ENCODE measurements at places on chromosomes 2 and 18. TPM values are rescaled to one million over a fixed set of nuclear protein-coding genes. Genes with fewer than 3 reads are reported as not detected.
A peak's percentile ranks its signal among the peaks of the same experiment; 100 is the strongest.

Gene NEB
- polyA plus RNA-seq = 1,565 TPM

DNA sequence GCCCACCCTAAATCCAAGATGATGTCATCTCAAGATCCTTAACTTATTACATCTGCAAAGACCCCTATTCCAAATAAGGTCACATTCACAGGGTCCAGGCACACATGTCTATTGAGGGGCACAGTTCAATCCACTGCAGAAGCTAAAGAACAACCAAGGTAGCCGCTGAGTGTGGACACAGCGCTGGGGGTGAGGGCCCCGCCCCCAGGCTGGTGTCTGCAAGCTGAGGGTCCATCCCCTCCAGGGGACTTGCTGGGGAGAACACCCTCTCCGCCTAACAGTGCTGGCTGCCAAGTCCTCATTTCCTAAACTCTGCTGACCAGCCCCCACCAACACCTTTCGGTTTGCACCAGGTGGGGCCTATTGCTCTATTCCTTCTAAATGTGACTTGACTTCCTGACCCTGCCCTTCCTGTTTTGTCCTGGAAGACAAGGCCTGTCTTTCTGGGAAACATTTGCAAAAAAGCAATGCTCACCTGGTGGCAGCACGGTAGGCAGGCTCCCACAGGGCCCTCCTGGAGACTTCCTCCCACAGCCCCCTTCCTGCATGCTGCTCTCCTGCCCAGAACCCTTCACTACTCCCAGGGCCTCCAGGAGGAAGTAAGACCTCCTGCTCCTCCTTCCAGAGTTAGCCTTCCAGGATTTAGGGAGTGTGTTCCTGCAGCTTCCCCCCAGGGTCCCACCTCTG is 24.4 kb upstream of the TEX44 start:
- H3K4me3 ChIP-seq = no peak overlapping the region
- no peaks in the 10 kb centered on the region for H3K36me3 ChIP-seq
- DNase-seq = no peak
- H3K4me1 ChIP-seq = no peaks in the 10 kb centered on the region

GRCh38 chr2:104027321-104027720 is 826.6 kb upstream of the POU3F3 start:
- H3K27ac ChIP-seq = no peak overlapping the region
- H3K4me3 ChIP-seq = no peak overlapping the region
- H3K36me3 ChIP-seq = no peaks in the 10 kb centered on the region
- H3K4me1 ChIP-seq = no peaks in the 10 kb centered on the region

Gene CTAGE1
- polyA plus RNA-seq = not detected

Gene ANO7
- 0.22 TPM for polyA plus RNA-seq

DNA sequence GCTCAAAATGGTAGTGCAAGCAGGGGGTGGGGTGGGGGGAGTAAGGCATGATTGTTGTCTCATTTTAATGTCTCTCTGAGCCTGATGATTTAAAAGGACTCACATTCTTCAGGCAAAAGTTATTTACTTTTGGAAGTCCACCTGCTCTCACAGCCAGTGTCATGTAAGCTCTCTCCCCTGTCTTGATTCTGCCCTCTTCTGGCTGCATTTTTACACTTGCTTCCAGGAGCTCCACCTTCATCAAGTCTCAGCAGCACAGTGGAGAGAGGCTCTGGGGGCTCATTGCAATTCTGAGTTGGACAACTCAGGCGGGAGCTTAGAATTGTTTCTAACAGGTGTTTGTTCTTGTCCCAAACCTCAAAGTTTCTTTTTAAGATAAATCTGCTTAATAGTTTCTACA is 39.2 kb downstream of the GNAL start:
- H3K27me3 ChIP-seq = no peaks in the 10 kb centered on the region
- H3K27ac ChIP-seq = no peak overlapping the region
- H3K4me3 ChIP-seq = no peak overlapping the region
- DNase-seq = no peak
- H3K36me3 ChIP-seq = no peaks in the 10 kb centered on the region
- no peaks in the 10 kb centered on the region for H3K4me1 ChIP-seq

DNA sequence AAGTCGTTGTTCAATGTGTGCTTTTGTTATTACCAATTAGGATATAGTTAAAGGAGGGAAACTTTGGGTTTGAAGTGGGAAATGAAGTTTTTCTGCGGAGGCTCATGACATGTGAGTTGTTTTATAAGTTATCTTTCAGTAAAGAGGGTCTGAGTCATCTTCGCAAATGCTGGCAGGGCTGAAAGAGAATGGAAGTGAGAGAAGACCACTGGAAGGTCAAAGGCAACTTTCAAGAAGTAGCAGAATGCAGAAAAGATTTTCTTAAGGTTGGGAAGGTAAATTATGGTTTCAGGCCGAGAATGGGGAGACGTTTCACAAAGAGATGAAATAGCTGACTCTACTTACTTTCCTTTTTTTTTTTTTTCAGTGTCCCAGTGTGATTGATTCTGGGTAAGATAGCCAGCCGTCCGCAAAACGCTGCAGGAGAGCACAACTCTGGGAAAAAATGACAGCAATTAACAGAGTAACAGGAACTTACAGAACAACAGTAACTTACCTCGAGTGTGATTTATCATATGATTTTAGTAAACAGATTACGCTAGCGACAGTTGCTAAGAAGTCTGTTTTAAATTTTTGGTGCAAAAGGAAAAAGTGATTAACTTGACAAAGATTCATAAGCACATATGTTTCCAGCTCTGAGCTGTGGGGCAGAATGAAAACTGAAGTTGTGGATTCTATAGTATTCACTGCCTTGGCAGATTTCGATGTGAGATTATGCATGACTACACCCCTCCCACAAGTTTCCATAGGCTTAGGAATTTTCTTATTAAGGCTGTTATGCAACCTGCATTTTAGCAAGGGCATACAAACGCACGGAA is 46.8 kb upstream of the ACTR3 start:
- no peak overlapping the region for H3K27ac ChIP-seq
- H3K4me1 ChIP-seq = no peaks in the 10 kb centered on the region
- no peaks in the 10 kb centered on the region for H3K36me3 ChIP-seq
- H3K4me3 ChIP-seq = no peak overlapping the region

DNA sequence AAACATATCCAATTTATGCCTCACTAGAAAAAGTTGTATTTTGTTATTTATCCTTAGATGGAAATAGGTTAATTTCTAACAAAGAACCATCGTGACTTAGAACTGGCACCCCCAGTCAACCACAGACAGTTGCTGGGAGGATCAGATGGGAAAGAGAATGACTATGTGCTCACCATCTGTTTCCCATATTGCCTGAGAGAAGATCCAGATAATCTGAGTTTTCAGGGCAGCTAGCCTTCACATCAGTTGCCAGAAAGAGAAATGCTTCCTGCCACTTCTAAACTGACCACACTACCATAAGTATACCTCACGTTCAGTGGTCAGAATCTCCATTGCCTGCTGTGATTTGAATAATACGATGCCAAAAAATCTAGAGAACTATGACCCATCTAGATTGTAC is 28.4 kb upstream of the NEB start:
- no peak overlapping the region for H3K4me3 ChIP-seq
- no peaks in the 10 kb centered on the region for H3K36me3 ChIP-seq
- H3K27ac ChIP-seq = peak overlapping the region; percentile 79
- DNase-seq = no peak
- no peaks in the 10 kb centered on the region for H3K27me3 ChIP-seq

GRCh38 chr2:11022591-11023273 is 111.0 kb downstream of the KCNF1 start:
- H3K27me3 ChIP-seq = no peaks in the 10 kb centered on the region
- no peaks in the 10 kb centered on the region for H3K36me3 ChIP-seq
- no peak for DNase-seq
- no peak overlapping the region for H3K4me3 ChIP-seq
- H3K4me1 ChIP-seq = no peaks in the 10 kb centered on the region
- H3K27ac ChIP-seq = no peak overlapping the region

GRCh38 chr2:98911376-98912154 is 24.5 kb downstream of the CRACDL start:
- H3K27me3 ChIP-seq = no peaks in the 10 kb centered on the region
- no peak overlapping the region for H3K4me3 ChIP-seq
- no peak for DNase-seq
- no peak overlapping the region for H3K27ac ChIP-seq
- peaks cover 20% of the 10 kb centered on the region for H3K4me1 ChIP-seq

DNA sequence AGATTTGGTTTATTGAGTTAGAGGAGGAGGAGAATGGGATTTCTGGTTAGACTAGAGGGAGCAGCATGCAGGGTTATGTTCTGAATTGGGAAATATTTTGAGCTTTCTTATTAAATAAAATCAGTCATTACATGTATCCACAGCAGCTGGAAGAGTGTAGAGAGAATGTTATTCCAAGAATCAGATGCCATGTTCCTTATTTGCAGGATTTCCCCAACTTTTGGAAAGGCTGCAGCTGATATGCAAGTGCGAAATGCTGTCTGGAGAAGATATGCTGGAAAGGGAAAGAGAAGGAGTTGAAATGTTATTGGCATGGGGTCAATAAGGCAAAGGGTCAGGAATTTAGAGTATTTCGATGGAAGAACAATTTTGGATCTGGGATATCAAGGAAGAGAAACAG is 255.8 kb downstream of the MTX2 start:
- no peak overlapping the region for H3K4me3 ChIP-seq
- H3K27ac ChIP-seq = no peak overlapping the region

- no peaks in the 10 kb centered on the region for H3K27me3 ChIP-seq
- H3K4me3 ChIP-seq = no peak overlapping the region
- no peak for DNase-seq
- H3K36me3 ChIP-seq = no peaks in the 10 kb centered on the region
- H3K27ac ChIP-seq = no peak overlapping the region
These were observed 55.4 kb upstream of the THOC1 start for GRCh38 chr18:323253-323622.

- no peaks in the 10 kb centered on the region for H3K27me3 ChIP-seq
- H3K4me1 ChIP-seq = no peaks in the 10 kb centered on the region
- no peaks in the 10 kb centered on the region for H3K36me3 ChIP-seq
- DNase-seq = no peak
- no peak overlapping the region for H3K4me3 ChIP-seq
- no peak overlapping the region for H3K27ac ChIP-seq
These were observed 385.3 kb downstream of the IRS1 start for GRCh38 chr2:226414335-226414734.

Gene POLR1B
- 12.9 TPM for polyA plus RNA-seq

Gene EVA1A
- 0.51 TPM for polyA plus RNA-seq

Gene STARD6
- not detected for polyA plus RNA-seq

DNA sequence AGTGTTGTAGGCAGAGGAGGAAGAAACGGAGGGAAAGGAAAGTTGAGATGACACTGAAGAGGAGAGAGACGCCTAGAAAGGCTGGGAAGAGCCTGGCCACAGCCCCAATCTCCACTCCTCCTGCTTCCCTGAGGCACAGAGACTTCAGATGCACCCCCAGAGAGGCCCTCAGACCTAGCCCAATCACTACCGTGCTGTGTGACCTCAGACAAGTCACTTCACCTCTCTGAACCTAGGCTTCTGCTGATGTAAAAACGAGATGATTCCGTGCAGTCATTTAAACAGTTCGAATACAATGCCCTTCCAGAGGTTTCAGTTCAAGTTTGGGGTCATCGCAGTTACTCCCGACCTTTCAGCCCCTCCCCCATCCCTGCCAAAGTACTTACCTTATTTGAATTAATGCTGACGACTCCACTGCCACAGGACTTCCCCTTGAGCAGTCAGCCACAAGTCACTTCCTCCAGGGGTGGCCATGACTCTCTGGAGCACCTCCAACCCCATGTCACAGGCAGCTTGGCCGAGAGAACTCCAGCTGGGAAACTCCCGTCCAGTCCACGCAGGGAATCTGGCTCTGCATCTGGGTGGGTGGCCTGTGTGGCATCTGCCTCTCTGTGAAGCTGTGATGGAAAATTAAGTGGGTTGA is 105.2 kb upstream of the ID2 start:
- no peaks in the 10 kb centered on the region for H3K27me3 ChIP-seq
- H3K36me3 ChIP-seq = no peaks in the 10 kb centered on the region
- DNase-seq = no peak
- no peak overlapping the region for H3K4me3 ChIP-seq
- H3K27ac ChIP-seq = no peak overlapping the region
- no peaks in the 10 kb centered on the region for H3K4me1 ChIP-seq

- no peak for DNase-seq
- no peak overlapping the region for H3K27ac ChIP-seq
- no peak overlapping the region for H3K4me3 ChIP-seq
- H3K4me1 ChIP-seq = peaks cover 6% of the 10 kb centered on the region
These were observed 33.1 kb upstream of the ZNF532 start for GRCh38 chr18:58831606-58832005.

DNA sequence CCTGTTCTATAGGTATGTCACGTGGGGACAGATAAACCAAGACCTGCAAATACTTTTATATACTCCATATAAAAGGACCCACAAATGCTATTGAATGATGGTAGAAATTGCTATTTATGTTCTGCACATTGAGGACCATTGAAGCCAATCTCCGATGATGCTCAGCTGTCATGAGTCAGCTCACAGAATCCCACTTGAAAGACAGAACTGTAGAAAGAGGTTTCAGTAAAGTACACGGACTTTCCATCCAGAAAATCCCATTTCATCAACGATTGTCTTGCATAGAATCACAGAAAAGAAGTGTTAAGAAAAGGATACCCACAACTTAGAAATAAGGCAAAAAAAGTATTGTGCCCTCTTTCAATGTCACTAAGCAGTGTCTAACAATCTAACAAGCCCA is 169.0 kb upstream of the COPS8 start:
- H3K27me3 ChIP-seq = no peaks in the 10 kb centered on the region
- no peak overlapping the region for H3K4me3 ChIP-seq
- no peaks in the 10 kb centered on the region for H3K4me1 ChIP-seq

DNA sequence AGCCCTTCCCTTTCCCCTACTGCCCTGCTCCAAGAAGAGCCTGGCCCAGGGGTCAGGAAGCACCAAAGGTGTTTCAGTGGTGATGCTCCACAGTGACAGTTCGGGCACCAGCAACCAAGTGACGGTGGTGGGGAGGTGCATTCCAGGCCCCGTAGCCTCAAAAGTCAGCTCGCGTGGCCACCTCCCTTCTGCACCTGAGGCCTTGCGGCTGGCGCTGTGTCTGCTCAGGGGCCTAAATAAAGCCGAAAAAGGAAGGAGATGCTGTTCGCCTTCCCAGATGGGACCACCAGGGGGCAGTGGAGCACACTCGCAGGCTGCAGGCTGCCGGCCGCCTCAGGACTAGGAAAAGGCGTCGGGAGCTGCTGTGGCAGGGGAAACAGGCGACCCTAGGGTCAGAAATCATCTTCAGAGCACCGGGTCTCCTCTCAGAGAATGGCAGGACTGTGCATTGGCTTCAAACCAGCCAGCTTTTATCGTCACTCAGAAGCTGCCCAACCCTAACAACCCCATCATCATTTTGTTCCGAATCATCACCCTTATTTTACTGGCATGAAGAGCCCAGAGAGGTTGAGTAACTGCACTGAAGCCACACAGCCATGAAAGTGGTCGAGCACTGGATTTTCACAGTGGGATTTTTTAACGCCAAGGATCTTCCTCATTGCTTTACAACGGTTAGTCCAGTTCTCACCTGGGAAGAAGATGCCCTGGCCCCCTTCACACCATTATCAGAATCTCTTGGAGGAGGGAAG is 213.0 kb upstream of the CELF4 start:
- peaks cover 3% of the 10 kb centered on the region for H3K27me3 ChIP-seq
- H3K4me1 ChIP-seq = no peaks in the 10 kb centered on the region
- H3K4me3 ChIP-seq = no peak overlapping the region
- no peaks in the 10 kb centered on the region for H3K36me3 ChIP-seq
- peak; percentile 44 for DNase-seq

- H3K27me3 ChIP-seq = no peaks in the 10 kb centered on the region
- no peaks in the 10 kb centered on the region for H3K36me3 ChIP-seq
- DNase-seq = no peak
- peaks cover 4% of the 10 kb centered on the region for H3K4me1 ChIP-seq
- H3K27ac ChIP-seq = no peak overlapping the region
- H3K4me3 ChIP-seq = no peak overlapping the region
These were observed 24.2 kb upstream of the ARL5A start for GRCh38 chr2:151852260-151853069.

GRCh38 chr18:49630246-49630699 is 68.4 kb downstream of the LIPG start:
- H3K27me3 ChIP-seq = no peaks in the 10 kb centered on the region
- H3K27ac ChIP-seq = no peak overlapping the region
- no peak overlapping the region for H3K4me3 ChIP-seq
- no peaks in the 10 kb centered on the region for H3K36me3 ChIP-seq
